Right kidney (tissue), 9 donors: ENCODE measurements at places on chromosomes 4 and X.
A peak's percentile ranks its signal among the peaks of the same experiment; 100 is the strongest.

DNA sequence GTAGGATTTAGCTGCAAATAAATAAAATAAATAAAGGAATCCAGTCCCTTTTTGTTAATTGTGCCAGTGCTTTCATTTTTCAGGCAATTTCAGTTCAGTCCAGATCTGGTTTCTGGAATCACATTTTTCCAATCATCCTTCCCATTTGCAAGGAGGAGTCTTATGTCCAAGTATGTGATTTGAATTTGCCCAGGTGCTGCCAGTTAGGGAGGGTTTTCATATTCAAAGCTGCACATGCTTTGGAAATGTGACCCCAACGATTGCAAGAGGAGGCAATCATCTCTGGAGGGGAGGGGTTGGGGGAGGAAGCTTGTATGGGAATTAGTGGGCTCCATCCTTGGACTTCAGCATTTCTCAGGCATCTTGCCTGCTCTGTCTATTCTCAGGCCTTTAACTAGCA lies 4.4 kb downstream of the PLAC1 start:
- DNase-seq: no peak

- no peak for DNase-seq
Measured at GRCh38 chr4:67779631-67780030, 25.4 kb upstream of the GNRHR start.

DNA sequence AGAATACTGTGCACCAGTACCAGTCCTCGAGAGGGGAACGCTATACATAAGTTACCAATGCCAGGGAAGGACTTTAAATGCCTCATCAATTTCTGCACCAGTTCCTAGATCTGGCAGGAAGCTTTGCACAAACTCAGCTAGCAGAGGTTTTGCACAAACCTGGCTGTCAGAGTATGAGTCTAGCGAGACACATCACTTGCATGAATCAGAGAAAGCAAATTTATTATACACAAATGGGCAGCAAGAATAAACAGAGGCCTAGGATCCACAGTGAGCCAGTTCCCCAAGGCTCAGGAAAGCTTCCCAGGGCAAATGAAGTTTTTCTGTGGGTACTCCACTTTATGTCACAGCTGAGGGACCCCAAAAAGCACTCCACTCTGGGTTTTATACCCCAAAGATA lies 523.5 kb downstream of the CFAP47 start:
- no peak for DNase-seq

DNA sequence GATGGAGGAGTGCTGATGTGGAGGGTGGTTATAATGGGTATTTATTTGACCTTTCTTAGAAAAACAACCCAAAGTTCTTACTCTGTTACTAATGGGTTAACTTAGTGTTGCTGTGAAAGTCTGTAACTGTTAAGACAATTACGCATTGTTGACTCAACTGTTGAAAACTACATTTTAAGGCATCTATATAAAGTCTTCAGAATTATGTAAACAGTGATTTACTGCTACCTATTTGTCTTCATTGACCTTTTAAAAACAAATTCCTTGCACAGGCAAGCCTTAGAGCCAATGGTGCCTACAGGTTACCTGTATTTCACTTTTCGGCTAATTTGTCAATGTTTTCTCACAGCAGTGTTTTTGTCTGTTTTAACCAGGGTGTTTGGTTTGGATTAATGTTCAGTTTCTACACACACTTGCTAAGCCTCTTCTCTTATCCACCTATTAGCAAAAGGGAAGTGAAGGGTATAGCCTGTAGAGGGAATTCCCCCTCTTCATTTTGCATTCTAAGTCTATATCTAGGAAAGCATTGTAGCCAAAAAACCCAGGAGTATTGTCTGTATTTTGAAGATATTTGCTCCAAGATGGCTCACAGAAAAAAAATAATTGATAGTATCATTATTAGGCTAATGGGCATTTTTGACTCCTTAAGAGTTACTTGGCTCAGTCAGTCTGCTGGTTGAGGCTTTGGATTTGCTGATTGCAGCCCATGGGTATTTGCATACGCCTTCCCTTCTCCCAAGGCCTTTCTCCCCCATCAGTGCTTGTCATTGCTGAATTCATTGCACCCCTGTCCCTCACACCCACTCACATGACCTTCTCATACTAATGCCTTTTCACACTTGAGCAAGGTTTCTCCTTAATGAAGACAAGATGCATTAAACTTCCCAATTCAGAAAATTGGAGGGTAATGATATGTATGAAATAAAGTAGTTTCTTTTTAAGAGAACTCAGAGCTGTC lies 30.5 kb downstream of the AFF1 start:
- no peak for DNase-seq

GRCh38 chrX:40651620-40652223 lies 4.4 kb upstream of the CXorf38 start:
- DNase-seq: peak; percentile 9

- DNase-seq: no peak
Measured at GRCh38 chrX:119507206-119507605, 39.0 kb downstream of the SLC25A5 start.

DNA sequence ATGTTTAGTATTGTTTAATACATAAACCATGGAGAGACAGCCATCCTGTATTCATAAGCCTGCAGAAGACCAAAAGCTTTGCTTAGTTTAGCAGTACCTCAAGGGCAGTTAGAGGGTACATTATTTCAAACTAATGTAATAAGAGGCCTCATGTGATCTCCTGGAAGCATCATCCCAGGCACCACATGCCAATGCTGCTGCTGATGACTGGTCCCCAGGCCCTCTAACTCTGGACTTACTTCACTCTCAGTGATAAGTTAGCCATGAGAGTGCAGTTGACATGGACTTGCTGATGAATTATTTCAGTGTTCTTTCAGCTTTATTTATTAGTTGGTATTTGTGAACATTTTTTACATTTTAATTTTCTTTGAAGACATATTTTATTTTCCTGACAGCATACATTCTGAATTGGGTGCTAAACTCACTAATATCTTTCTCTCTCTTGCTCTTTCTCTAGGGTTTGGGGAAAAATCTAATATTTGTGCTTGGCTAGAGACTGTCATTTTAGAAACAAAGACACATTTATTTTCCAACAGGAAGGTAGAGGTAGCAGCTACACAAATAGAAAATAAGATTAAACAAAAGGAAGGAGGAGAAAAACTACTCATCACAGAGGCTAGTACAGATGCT lies 207.8 kb downstream of the NPFFR2 start:
- DNase-seq: no peak

- no peak for DNase-seq
Measured at GRCh38 chr4:102387552-102388150, 42.4 kb upstream of the SLC39A8 start.

DNA sequence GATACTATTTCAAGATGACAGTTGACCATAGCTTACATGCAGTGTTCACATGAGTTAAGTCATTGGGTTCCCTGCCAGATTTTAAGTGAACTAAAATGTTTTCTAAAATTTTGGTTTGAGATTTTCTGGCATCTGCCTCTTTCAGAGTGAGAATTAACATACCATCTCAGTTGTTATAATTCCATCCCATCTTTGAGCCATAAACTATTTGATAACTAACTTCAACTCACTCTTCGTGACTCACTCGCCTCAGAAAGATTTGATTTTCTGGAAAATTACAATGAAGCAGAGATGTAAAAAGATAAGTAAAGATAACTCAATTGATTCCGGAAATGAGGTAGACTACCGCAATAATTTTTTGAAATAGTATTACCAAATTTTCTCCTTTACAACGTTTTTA lies 61.8 kb downstream of the HMGB2 start:
- no peak for DNase-seq

DNA sequence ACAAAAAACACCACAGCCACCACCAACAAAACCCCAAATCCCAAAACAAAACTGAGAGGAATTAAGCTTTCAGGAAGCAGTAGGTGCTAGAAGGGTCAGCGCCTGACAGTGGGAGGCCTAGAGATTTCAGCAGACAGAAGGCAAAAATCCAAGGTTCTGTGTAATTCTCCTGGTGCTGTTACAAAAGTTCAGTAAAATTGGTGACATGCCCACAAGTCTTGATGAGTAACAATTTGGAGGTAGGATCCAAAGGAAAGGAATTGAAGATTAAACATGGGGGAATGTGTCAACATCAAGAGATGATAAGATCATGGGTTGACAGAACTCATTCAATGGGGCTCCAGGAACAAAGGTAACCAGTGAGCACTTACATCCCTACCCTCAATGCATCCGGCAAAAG lies 653.8 kb upstream of the CPEB2 start:
- DNase-seq: no peak

- no peak for DNase-seq
Measured at GRCh38 chr4:159398236-159398638, 295.4 kb downstream of the RAPGEF2 start.
